ENCODE measurements at places on chromosomes 4 and X.

GRCh38 chr4:158189422-158189821 lies 16.6 kb upstream of the GASK1B start:
- DNase-seq, result no peak

DNA sequence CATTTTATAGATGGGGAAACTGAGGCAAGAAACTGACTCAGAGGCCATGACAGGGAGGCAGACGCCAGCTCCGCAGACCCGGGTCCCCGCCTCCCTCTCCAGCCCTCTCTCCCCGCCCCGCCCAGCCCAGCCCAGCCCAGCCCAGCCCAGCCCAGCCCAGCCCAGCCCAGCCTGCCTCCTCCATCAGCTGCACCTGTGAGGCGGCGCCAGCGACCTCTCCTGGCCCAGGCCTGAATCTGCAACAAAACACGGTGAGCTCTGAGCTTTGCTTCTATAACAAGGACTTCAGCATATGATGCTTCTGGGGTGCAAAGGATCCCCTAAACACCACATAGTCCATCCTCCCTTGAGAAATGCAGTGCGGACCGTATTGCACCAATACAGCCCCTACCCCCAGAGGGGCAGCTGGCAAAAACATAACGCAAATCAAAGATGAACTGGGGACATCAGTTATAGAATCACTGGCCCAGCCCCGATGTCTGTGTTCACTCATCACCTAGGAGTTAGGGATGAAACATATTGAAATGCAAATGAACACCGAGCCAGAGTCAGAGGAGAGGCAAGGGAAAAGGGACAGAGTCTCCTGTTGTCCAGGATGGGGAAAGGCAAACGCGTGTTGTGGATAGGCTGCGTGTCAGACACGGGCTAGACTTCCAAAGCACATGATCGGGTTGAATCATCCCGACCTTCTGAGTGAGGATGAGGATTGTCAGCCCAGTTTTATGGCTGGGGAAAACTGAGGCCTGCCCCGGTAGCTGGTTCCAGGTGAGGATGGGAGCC lies 216.1 kb upstream of the PSAPL1 start:
- no peak for DNase-seq

- DNase-seq, result no peak
These were observed 365.6 kb upstream of the EDA2R start for GRCh38 chrX:67004451-67004850.

DNA sequence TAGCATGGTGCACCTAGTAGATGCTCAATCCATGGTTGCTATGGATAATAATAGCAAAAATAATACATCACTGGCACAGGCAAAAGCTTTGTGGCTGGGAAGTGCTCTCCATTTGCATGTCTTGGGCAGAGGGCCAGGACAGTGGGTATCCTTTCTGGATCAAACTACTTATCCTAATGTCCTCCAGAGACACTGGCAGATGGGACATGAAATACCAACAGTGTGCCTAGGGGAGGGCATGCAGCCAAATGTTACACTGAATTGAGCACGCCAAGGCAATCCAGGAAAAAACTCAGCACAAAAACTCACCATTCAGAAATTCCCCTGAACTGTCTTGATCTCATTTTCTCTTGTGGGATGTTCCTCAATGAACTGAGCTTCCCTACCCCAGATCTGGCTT lies 98.6 kb upstream of the SCML1 start:
- DNase-seq, result no peak

DNA sequence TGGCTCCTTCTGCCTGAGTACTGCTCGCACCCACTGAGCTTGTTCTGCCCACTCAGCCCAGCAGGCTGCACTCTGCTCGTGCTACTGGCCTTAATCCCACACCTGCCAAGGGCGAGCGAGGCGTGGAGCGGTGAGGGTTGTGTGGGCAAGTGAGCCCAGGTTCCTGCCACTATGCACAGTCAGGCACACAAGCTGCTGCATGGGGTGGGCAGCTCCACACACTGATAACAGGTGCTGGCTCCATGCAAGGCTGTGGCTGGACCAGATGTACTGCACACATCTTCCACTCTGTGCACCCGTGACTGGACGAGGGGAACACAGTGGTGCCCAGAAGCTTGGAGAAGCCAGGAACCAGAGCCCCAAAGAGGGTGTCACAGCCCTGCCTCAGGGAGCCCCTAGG lies 184.3 kb upstream of the NUDT6 start:
- DNase-seq, result no peak

DNA sequence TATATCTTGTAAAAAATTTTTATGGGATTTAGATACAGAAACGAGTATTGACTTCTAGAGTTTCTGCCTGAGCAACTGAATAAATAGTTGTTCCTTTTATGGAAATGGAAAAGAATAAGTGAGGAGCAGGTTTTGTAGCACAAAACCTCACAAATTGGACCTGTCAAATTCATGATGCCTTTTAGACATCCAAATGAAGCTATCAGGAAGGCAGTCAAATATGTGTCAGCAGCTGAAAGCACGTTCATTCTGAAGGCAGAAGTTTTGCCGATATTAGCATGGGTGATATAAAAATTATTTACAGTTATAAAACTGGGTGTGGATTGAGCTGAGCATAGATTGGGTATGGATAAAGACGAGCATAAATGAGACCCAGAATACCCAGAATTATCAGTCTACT lies 374.0 kb downstream of the EPHA5 start:
- no peak for DNase-seq

Data from B cell (primary cell).